ENCODE measurements at places on chromosomes 13 and 19.

DNA sequence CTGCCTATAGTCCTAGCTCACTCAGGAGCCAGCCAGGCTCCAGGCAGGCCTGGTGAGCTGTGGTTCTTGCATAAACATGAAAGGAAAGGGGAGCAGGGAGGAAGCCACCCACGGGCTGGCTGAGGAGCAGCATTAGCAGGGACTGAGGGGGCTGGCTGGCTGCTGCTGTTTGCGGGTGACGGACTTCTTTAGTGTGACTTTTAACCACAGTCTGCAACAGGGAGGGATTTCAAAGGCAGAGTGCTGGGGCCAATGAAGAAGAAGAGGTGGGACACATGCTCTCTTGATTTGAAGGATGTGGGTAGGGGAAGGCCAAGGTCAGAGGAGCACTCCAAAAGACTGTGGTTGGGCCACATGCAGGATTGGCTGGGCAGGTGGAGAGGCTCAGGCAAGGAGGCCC, 223.0 kb downstream of the DNAJC15 start:
- no peak for DNase-seq

DNA sequence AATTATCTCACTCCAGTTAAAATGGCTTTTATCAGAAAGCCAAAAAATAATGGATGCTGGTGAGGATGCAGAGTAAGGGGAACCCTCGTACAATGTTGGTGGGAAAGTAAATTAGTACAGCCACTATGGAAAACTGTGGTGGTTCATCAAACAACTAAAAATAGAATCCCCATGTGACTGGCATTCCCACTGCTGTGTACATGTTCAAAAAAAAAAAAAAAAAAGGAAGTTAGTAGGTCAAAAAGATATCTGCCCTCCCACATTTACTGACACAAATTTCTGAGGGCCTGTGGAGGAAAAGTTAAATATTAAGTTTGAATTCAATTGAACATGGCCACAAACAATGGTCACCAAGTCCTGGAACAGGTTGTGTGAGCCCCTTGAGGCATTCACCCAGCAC, 9.8 kb upstream of the ZSCAN5A start:
- DNase-seq = no peak

GRCh38 chr13:77827332-77827731, 91.3 kb downstream of the EDNRB start:
- DNase-seq = no peak

GRCh38 chr19:12791345-12792050, at the start of gene JUNB:
Gene JUNB (plus strand): TSS chr19:12791486. CDS start chr19:12791772, 286 bp downstream.
- DNase-seq = peak; percentile 95

DNA sequence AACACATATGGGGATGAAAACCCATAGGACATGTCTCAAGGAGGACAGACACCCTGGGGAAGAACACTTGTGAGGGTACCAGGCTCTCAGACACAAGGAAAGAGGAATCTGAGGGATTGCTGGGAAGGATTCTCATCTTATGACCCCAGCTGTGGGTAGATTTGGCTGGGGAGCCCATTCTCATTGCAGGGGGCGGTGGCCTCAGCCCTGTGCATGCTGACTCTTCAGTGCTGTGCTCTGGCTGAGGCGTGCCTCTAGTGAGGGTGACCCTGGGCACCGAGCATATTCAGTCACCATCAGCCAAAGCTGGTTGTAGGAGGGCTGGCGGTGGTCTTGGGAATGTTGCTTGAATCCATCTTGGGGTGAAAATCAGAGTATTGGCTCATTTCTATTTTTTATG, 140.7 kb downstream of the TM9SF2 start:
- DNase-seq = no peak

DNA sequence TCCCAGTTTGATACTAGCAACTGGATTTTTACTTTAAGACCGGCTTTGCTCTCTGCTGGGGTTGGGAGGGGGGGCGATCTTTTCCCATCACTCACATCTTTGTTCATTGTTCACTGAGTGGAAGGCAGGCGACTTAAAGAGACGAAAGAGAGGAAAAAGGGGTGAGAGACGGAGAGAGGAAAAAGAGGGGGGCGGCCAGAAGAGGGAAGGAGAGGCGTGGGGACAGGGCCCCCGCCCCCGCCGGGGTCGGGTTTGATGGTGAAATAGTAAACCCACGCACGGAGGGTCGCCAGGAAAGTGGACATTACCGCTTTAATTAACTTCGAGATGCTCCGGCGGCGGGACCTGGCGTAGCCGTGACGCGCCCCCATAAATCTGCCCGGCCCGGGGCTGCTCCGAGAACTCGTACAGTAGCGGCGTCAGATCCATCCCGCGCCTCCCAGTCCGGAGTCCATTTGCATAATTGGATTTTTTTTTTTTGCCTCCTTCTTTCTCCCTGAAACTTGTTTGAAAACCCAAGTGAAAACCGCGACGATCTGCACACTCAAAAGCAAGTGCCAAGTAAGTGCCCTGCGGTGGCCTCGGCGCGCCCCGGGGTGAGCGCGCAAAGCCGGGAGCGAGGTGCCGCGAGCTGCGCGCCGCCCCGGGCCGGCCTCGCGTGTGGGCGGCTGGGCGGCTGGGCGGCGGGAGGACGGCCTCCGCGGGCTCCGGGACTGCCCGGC, 143.9 kb upstream of the ZNF536 start:
- DNase-seq = peak; percentile 25

DNA sequence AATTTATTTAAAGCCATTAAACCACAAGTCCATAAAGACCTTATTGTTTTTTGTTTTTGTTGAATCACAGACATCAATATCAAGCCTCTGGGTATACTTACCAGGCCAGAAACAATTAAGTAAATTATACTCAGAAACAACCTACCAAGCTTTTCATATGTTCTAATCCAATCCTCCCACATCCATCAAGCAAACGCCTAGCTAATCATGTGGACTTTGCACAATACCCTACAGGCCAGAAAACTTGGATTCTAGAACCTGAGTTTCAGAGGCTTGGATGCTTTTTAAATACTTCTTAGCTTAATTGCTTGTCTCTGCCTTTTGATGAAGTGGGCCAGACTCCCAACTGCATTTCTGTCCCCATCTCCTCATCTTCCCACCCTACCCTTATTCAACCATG, 39.9 kb downstream of the TGDS start:
- no peak for DNase-seq

DNA sequence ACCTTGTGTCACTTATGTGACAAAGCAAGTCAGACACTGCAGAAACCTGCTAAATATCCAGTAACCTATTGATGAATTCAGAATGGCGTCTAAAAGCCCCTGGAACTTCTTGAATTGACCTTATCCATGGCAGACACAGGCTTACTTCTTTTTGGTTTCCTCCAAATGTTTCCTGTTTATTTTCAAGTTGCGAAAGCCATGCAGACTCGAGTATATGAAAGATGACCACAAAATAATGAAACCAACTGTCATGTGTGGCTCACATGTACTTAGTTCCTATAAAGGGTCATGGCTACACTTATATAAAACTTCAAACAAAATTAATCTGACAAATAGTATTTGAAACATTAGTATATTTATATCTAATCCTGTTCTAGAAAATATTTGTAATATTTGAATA, 113.1 kb upstream of the FNDC3A start:
- no peak for DNase-seq

GRCh38 chr19:29079356-29080032, 133.5 kb downstream of the UQCRFS1 start:
- DNase-seq = no peak

DNA sequence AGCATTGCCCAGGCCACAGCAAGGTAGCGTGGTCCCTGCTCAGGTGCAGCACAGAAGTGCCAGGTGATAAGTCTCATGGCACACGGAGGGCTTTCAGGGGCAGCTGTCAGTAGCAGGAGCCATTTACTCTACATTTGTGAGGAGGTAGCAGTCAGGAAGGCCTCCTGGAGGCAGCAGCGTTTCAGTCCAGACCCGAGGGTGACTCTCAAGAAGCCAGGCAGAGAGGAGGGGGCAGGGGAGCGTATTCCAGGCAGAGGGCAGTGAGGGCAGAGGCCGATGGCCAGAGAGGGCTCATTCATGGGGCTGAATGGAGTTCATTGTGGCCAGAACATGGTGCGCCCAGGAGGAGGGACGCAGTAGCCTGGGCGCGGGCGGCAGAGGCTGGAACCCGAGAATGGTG, 8.9 kb downstream of the PIAS4 start:
- DNase-seq = no peak

DNA sequence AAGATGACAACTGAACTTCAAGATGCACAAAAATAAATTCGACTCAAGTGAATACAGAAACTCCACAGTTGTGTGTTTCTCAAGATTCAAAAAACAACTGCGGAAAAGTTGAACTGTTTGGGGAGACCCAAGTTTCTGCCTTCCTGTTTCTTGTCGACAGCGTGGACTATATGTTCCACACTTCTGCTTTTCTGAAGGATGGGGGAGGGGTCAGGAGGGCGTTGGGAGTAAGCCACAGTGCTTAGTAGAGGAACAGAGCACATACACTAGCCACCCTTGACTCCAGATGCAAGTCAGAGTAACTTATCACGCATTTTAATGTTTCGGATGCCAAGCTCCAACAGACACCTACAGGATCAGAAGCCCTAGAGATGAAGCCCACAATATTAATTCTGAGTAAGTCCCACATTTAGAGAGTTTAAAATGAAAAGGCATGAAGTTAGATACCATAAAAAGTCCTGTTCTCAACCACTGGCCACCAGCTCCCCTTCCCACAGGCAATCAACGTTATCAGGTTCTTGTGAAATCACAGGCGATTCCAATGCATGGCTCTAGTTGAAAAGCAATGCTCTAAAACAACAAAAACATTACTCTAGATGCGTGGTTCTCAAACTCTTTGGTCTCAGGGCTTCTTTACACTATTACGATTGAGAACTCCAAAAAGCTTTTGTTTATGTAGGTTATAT, 4.2 kb downstream of the TUBGCP3 start:
- no peak for DNase-seq

- DNase-seq = no peak
Observed at GRCh38 chr13:99379856-99380801, 72.9 kb upstream of the GPR183 start.

GRCh38 chr13:97495678-97496077, 61.7 kb downstream of the RAP2A start:
- DNase-seq = no peak

DNA sequence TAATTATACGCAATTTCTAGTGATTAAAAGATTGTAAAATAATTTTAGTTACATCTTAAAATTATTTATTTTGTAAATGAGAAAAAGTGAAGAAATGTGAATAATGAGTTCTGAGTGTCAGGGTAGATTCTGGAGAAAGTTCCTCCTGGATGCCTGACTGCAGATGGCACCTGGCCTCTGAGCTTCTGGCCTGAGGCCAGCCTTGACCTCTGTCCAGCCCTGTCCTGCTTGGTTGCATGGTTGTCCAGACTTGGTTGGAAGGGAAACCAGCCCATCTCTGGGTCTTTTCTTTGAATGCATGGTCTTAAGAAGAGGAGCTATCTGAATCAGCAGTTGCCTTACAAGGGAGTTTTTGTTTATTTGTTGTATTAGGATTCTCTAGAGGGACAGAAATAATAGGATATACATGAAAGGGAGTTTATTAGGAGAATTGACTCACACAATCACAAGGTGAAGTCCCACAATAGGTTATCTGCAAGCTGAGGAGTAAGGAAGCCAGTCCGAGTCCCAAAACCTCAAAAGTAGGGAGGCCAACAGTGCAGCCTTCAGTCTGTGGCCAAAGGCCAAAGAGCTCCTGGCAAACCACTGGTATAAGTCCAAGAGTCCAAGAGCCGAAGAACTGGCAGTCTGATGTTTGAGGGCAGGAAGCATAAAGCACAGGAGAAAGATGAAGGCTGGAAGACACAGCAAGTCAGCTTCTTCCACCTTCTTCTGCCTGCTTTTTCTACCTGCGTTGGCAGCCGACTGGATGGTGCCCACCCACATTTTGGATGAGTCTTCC, 385.8 kb downstream of the ZNF536 start:
- DNase-seq = no peak

DNA sequence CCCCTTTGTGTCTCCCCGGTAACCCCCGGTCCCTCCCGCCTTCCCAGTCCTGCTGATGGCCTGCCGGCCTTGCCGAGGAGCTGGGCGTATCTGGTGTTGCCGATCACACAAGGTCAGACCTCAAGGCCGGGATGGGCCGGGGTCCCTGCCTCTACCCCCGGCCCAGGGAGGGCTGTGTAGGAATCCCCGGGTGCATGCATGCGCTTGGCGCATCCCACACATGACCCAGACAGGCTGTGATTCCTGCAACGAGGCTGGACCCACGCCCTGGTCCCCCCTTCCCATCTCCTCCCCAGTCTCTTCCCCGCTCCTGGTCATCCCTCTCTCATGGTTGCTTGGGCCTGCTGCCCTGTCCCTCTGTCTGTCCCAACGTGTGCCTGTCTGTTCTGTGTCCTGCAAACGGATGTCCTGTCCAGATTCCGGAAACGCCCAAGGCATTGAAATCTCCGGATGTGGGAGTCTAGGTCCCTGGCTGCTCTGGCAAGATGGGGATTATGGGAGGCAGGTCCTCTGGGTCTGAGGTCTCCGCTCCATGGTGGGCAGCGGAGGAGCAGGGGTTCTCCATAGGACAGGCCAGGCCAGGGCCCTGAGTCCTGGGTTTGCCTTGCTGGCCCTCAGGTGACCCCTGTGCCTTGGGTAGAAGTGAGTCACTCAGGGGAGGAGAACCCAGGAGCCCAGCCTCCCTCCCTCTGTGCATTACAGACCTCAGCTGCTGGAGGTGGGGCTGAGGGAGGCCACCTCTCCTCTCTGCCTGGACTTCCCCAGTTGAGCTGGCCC, 1.6 kb downstream of the PKN1 start:
- no peak for DNase-seq

- no peak for DNase-seq
Observed at GRCh38 chr13:80663788-80664187, 322.9 kb upstream of the SPRY2 start.

DNA sequence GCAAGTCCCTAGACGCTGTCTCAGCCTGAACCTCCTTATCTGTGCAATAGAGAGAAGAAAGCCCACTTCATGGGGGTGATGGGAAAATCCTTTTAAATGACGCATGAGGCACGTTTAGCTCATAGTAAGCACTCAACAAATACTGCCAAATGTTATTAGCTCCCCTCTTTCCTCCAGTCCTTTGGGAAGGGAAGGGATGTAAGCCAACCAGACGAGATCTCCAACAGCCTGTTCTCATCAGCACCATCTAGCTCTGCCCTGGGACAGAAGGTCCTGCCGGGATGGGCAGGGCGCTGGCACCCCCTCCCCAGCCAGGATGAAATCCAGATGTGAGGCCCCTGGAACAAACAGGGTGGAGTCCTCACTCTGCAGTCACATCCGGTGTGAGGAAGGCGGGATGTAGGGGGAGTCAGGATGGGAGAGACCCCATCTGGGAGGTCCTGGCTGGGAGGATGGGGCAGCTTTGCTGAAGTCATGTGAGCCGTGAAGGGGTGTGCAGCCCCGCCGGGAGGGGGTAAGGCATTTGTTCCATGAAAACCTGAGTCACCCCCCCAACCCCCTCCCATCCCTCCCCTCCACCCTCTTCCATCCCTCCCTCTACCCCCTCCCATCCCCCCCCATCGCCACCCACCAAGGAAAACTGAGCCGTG, 4.6 kb downstream of the S1PR2 start:
- peak; percentile 94 for DNase-seq

DNA sequence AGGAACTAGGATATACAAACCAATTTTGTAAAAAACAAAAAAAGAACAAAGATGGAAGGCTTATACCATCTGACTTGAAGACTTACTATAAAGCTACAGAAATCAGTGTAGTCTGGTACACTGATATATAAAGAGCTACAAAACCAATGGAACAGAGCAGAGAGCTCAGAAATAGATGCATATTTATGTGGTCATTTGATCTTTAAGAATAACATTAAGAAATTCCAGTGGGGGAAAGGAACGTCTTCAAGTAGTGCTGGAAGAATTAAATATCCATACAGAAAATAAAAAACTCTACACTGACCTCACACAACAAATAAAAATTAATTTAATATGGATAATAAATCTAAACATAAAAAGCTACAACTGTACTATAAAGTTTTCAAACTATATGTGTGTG, 317.0 kb downstream of the ENOX1 start:
- no peak for DNase-seq

Data from muscle of arm (tissue), 14 donors.